Mesothelial cell of epicardium (in vitro differentiated cells): ENCODE measurements at places on chromosomes 6 and 20.

DNA sequence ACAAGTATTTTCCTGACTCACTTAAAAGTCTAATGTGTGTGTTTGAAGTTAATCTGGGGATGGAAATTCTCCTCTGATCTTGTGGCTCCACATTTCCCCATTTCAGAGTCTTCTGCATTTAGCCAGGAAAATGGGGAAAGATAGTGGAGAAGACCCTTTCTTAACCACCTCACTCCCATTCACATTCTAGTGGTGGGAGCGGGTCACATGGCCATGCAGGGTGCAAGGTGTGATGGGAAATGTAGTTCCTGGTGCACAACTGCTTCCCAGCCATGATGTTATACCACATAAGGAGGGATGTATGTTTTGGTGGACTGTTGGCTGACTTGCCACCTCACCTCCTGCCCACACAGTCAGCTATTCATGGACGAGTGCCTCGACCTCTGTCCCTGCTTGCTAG, 61.8 kb downstream of the BANF2 start:
- DNase-seq = no peak
- H3K27ac ChIP-seq = no peak overlapping the region
- H3K4me1 ChIP-seq = peaks cover 9% of the 10 kb centered on the region

GRCh38 chr6:156934069-156934460, 156.9 kb downstream of the ARID1B start:
- H3K4me3 ChIP-seq = peak overlapping the region; percentile 5
- peaks cover 16% of the 10 kb centered on the region for H3K36me3 ChIP-seq
- DNase-seq = no peak
- H3K27me3 ChIP-seq = no peaks in the 10 kb centered on the region

DNA sequence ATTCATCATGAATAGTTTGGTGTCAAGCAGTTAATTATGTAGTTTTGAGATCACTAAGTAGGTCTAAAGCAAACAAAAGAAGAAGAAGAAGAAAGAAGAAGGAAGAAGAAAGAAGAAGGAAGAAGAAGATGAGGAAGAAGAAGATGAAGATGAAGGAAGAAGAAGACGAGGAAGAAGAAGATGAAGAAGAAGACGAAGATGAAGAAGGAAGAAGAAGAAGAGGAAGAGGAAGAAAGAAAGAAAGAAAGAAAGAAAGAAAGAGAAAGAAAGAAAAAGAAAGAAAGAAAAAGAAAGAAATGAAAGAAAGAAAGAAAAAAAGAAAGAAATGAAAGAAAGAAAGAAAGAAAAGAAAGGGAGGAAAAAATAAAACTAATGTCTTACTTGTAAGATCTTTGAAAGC, 9.2 kb downstream of the TMC2 start:
- peaks cover 76% of the 10 kb centered on the region for H3K27me3 ChIP-seq
- H3K4me1 ChIP-seq = peaks cover 4% of the 10 kb centered on the region
- no peak overlapping the region for H3K4me3 ChIP-seq
- no peaks in the 10 kb centered on the region for H3K36me3 ChIP-seq

- no peaks in the 10 kb centered on the region for H3K27me3 ChIP-seq
- no peak overlapping the region for H3K4me3 ChIP-seq
- no peaks in the 10 kb centered on the region for H3K4me1 ChIP-seq
- no peaks in the 10 kb centered on the region for H3K36me3 ChIP-seq
- no peak for DNase-seq
Measured at GRCh38 chr6:141783585-141783984, 349.1 kb upstream of the GJE1 start.

DNA sequence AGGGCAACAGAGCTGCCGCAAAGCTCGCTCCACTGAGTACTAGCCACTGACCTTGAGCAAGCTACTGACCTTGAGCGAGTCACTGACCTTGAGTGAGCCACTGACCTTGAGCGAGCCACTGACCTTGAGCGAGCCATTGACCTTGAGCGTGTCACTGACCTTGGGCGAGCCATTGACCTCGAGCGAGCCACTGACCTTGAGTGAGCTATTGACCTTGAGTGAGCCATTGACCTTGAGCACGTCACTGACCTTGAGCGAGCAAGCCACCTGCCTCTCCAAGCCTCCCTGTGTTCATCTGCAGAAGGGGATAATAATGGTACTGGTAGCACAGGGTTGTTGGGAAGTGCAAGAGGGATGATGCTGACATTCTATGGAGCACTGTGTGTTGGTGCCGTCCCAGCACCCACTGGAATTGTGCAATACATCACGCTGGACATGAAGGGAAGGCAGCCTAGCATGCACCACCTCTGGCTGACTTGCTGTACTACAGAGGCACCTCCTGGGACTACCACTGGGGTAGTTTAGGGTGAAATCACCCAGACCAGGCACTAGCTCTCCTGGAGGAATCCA, 60.2 kb downstream of the CTCFL start:
- no peaks in the 10 kb centered on the region for H3K36me3 ChIP-seq
- no peaks in the 10 kb centered on the region for H3K27me3 ChIP-seq
- H3K4me3 ChIP-seq = no peak overlapping the region
- no peak for DNase-seq
- H3K27ac ChIP-seq = no peak overlapping the region

- DNase-seq = no peak
- H3K27ac ChIP-seq = no peak overlapping the region
- peaks cover 9% of the 10 kb centered on the region for H3K36me3 ChIP-seq
Measured at GRCh38 chr6:165468340-165469235, 159.2 kb upstream of the C6orf118 start.

- no peak overlapping the region for H3K27ac ChIP-seq
- H3K4me1 ChIP-seq = peaks cover 12% of the 10 kb centered on the region
- H3K36me3 ChIP-seq = no peaks in the 10 kb centered on the region
- no peak overlapping the region for H3K4me3 ChIP-seq
Measured at GRCh38 chr6:45574014-45574461, 196.3 kb upstream of the SUPT3H start.

- no peaks in the 10 kb centered on the region for H3K27me3 ChIP-seq
- H3K4me1 ChIP-seq = peaks cover 34% of the 10 kb centered on the region
- H3K27ac ChIP-seq = no peak overlapping the region
Measured at GRCh38 chr6:109894181-109894580, 83.9 kb upstream of the GPR6 start.

DNA sequence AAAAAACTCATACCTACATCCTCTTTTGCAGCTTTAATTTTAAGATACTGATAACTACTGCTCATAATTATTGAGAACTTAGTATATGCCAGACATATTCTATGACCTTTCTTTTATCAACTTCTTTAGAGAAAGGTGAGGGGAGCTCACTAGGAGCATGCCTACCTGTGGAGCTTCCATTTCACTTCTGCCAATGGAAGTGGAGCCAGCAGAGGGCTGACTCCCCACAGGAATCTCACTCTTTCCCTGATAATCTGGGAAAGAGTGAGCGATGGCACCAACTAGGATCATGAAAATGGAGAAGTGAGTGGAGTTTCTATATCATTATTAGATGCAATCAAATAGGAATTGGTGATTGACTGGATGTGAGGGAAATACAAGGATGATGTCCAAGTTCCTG, 484.9 kb downstream of the LMBRD1 start:
- H3K36me3 ChIP-seq = no peaks in the 10 kb centered on the region
- H3K27me3 ChIP-seq = no peaks in the 10 kb centered on the region
- H3K4me3 ChIP-seq = no peak overlapping the region
- H3K27ac ChIP-seq = no peak overlapping the region
